Stimulated activated CD4-positive, alpha-beta T cell treated with anti-CD3 and anti-CD28 coated beads, Interleukin-4, amount 100 ng/mL, for 4 hours (primary cell): ENCODE measurements at places on chromosomes 4 and X.

DNA sequence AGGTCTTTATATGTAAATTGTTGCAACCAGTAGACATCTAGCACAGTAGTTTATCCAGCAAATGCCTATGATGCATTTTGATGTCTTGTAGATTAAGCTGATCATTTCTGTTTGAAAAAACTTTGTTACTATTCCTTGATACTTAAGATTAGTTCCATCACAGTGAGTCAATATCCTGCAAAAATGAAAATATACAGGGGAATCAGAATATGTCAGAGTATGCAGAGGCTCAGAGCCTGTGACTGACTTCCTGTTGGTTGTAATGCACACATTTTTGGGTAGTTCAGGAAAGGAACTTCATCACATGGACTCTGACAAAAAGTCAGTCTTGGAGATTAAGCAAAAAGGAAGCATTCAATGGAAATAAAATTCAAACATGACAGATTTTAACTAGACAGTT, 815.5 kb downstream of the FAT4 start:
- DNase-seq: no peak

- DNase-seq: no peak
These were observed 10.1 kb upstream of the AFAP1 start for GRCh38 chr4:7949759-7950158.

DNA sequence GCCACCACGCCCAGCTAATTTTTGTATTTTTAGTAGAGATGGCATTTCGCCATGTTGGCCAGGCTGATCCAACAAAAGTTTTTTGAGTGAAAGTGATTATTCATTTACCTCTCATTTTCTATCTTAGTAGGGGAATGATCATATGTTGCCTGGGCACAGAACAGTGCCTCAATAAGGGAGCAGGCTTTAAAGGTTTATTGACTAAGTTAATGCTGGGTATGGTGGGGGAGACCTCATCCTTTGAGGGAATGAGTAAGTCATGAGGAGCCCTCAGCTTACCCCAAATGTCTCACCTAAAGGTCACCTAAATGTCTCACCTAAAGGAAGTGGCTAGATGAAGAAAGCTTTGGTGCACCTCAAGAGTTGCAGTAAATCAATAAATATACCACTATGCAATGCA, 109.0 kb downstream of the CLCN4 start:
- no peak for DNase-seq

DNA sequence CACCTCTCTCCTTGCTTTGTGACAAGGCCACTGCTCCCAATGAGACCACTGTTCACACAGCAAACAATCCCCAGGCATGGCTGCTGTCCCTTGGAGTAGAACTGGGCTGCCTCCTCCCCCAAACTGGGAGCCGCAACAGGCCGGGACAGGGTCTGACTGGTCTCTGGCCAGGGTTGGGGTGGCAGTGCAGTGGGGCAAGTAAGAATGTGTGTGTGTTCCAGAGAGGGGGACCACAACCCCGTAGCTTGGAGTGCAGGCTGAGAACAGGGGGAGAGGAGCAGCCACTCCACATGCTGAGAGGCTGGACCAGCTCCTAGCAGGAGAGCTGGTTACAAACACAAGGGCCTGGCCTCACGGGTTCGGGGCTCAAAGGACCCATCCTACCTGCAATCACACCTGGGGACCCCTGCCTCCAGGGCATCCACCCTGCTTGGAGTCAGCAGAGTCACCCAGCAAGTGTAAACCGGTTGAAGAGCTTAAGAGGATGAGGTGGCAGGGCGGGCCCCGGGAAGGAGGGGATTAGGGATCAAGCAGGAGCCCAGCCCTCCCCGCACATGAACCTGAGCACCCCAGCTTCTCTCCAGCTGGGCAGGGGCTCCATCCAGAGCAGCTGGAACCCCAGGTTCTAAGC, 3.8 kb upstream of the ZNF185 start:
- no peak for DNase-seq

GRCh38 chr4:150358691-150359090, 223.3 kb upstream of the MAB21L2 start:
- DNase-seq: no peak

DNA sequence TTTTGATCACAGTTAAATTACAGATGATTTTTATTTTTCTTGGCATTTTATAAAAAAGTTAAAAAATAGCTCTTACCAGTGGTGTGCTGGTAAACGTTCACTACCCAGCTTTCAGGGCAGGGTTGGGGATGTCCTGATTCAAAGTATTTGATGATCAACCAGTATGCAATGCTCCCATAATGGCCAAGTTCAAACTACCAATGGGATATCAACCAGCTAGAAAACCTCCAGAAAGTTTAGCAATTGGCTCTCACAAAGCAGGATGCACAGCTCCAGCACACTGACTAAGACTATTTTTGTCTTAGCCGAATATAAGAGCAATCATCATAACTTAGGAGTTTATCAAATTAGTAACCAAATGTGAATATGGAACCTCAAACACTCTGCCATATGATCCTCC, 108.0 kb upstream of the PDE5A start:
- no peak for DNase-seq

GRCh38 chr4:85928775-85929591, 430.9 kb downstream of the MAPK10 start:
- DNase-seq: no peak

DNA sequence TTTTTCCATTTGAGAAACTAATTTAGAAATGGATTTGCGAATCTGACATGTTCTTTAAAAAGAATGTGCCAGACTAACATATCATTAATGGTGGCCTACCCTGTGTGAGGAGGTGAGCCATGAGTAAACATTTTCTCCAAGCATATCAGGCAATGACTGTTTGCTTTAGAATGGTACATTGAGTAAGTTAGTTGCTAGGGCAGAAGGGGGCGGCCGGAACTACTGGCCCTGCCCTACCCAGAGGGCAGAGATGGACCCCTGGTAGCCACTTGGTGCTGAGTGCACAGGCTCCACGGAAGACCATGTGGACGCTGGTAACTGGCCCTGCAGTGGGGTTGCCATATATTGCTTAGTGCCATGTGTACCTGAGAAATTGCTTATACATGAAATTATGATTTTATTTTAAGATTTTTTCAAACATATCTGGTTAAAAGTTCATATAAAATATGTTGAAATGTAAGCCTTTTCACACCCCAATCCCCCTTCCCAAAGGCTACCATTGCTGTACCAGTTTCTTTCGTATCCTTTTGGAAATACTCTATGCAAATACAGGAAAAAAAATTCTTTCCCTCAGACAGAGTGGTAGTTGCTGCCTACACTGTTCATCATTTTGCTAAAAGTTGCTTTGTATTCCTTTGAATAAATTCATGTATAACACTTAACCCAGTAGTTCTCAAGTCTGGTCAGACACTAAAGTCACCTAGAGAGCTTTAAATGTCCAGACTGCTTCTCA, 8.8 kb downstream of the FNIP2 start:
- DNase-seq: no peak

- DNase-seq: no peak
These were observed 79.8 kb upstream of the LHFPL1 start for GRCh38 chrX:112759512-112759911.

- DNase-seq: no peak
These were observed 338.1 kb upstream of the ZCCHC13 start for GRCh38 chrX:73965833-73966232.

GRCh38 chrX:107979534-107979933, 2.6 kb downstream of the TEX13B start:
- no peak for DNase-seq

DNA sequence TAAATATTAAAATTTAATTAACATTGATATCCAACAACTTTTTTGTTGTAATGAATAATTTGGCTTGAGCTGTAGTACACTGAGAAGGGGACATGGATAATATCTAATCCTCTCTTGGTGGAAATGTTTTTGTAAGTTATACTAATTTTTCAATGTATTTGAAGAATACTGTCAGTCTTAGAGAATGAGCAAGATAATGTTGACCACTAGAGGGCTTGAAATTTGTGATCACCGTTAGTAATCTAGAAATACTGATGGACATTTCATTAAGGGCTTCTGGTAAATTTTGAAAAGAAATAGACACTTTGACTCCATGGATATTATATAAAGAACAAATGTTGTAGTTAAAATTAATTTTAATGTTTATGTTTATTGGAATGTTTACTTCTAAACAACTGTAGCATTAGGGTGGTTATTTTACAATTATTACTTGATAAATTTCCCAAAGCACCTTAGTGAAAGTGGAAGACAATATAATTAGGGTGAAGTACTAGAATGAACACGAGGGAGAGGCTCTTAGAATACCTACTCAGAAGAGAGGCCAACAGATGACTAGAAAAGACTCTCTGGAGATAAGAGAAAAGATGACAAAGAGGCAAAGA, 20.0 kb upstream of the CAMK2D start:
- no peak for DNase-seq

DNA sequence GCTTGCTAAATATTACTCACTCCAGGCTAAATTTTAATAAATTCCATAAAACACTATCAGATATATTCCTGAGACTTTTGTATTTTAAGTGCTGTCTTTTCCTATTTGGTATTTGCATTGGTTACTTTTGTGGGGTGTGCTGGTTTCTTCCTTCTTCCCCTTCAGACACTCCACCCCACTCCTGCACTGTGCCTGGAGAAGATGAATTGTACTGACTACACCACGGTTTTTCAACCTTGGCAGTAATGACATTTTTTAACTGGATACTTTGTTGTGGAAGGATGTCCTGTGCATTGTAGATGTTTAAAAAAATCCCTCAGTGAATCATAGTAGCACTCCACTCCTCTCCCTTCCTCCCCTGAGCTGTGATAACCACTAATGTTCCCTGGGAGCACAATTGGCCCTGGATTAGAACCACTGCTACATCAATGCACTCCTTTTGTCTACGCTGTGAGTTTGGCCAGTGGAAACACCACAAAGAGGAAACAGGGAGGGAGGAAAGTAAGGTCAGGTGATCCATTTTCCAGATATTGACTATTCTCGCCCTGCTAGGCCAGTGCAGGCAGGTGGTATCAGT, 36.3 kb downstream of the SNCA start:
- DNase-seq: no peak

DNA sequence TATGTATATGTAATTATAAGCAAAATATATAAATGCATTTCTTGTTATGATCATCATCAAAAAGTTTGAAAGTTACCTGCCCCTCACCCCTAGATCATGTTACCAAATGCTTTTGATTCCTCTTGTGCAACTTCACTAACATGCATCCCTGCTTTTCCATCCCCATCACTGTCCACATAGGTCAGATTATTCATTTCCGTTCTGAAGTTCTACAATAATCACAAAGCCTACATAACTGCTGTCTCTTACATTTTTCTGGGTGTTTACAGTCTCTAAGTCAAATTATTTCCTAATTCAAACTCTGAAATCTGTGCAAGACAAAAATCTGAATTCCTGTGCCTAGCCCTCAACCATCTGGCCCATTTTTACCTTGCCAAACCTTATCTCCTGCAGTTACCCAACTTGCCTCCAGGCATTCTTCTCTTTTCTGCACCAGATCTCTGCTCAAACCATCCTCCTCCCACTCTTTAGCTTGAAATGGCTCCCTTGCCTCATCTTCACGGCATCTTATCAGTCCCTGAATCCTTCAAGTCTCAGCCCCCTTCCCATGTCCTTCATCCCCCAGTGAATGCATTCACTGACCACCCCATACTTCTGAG, 42.4 kb upstream of the SLC39A8 start:
- DNase-seq: no peak

- no peak for DNase-seq
These were observed 52.1 kb upstream of the STOX2 start for GRCh38 chr4:183852910-183853547.

GRCh38 chr4:37244583-37245390, at the start of gene NWD2:
TSS of gene NWD2 (plus strand) at chr4:37244743. CDS start at chr4:37245068, 325 bp downstream.
- no peak for DNase-seq

DNA sequence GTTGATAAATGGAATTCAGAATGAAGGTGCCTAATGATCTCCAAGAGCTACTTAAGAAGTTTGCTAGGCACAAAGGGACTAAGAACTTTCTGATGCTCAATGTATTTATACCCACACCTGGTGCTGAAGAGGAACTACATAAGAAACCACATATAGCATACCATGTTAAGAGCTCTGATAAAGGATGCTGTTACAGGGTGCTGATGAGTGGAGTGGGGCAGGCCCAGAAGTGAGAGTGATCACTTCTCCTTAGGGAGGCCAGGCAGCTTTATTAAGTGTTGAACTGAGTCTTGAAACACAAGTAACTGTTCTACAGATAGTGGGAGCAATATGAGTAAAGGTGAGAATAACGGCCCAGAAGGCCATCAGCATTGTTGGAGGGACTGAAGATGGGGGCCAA, 68.3 kb upstream of the CHRDL1 start:
- DNase-seq: no peak

GRCh38 chrX:115591856-115592842, 31.2 kb downstream of the PLS3 start:
- DNase-seq: no peak

GRCh38 chr4:153038623-153039311, 102.6 kb downstream of the FHDC1 start:
- no peak for DNase-seq

DNA sequence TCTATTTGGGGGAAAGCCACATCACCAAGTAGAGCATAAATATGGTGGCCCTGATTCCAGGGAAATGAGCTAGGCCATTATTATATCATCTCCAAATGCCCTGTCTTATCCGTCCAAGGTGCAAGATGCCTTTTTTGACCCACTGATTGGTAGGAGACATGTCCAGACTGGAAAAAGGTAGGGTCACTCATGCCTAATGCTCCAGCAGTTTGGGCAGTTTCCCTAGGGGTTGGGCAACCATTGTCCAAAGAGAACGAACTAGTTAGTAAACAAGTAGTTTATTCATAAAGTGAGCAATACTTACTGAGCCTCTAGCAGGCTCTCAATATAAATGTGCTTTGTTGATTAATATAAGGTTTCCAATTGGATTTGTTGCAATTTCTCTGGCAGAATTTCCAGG, 6.2 kb downstream of the FHDC1 start:
- DNase-seq: no peak

DNA sequence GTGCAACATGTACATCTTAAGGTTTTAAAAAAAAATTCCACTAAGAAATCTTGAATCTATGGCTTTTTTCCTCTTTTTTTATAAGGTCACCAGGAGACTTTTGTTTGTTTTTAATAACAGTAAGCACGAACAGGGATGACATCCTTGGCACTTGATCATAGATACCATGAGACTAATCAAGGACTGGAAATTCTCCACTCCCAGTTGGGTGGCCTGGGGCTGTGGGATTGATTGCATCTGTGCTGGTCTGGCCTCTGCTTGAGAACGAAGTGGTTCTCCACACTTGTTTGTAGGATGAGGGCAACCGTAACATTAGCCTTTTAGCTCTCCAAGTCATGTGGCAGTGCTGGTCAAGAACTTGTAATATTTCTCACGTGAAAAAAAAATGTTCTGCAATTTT, 35.4 kb downstream of the SNX25 start:
- no peak for DNase-seq

DNA sequence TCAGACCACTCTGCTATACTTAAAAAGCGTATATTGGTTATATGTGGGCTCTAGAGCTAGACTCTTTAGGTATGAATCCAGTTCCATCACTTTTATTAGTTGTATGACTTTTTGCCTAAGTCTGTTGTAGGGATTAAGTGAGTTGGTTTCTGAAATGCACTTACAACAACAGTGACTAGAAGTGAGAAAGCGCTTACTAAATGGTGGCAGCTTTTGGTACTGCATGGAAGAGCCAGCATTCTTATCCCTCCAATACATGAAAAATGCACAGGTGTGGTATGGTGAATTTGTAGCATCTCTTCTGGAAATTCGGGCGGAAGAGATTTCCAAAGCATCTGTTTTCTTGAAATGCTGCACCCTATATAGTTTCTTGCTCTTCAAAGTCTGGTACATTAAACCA, 117.1 kb downstream of the SPANXA1 start:
- no peak for DNase-seq

- no peak for DNase-seq
These were observed 107.4 kb downstream of the DDIT4L start for GRCh38 chr4:100082852-100083251.
